Heart left ventricle (tissue), 16 donors: ENCODE measurements at places on chromosomes 11 and 22. TPM values are rescaled to one million over a fixed set of nuclear protein-coding genes. Genes with fewer than 3 reads are reported as not detected.

Gene APOA5
- not detected for total RNA-seq

Gene KDELR3
- total RNA-seq = 15.5 TPM

Gene LTO1
- total RNA-seq = 7.5 TPM

Gene GSTT2B
- total RNA-seq = 6.8 TPM

Gene CD3D
- total RNA-seq = 5.3 TPM

Gene BSCL2
- 29.7 TPM for total RNA-seq

Gene FDX1
- 23.8 TPM for total RNA-seq

Gene SOX6
- total RNA-seq = 27.9 TPM

Gene INPP5J
- 8.4 TPM for total RNA-seq

Gene THY1
- total RNA-seq = 9.4 TPM

Gene OR52H1
- not detected for total RNA-seq

Gene ST14
- total RNA-seq = 0.43 TPM
